ENCODE measurements at places on chromosomes 1 and 21.

DNA sequence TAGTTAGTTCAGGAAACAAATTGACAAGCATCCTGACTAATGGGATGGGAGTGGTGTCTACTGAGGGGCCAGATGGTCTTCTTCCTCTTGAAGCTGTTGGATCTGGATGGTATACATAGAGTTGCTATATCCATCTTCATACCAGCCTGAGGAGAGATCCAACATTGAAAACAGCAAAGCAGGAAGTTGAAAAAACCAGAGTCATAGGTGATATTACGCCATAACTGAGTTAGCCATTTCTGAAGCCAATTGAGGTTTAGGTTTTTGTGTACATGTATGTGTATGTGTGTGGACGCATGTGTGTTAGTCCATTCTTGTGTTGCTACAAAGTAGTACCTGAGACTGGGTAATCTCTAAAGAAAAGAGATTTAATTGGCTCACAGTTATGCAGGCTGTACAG is 2.3 kb upstream of the TSPAN2 start:
- no peak for DNase-seq

DNA sequence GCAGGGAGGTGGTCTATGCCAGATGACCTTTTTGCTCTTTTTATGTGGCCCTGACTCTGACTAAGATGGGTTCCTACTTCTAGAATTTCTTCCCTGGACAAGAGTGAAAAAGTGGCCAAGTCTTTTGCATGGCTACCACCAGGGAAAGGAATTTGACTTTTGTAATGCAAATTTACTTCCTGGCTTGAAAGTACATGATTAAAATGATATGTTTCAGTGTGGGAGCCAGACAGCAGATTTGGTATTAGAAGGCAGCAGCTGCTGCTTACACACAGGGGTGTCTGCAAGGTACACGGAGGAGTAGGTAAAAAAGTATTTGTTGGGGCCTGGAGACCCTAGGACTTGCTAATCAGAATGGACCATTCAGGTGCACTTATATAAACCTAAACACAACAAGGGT is 78.4 kb downstream of the KCND3 start:
- no peak for DNase-seq

DNA sequence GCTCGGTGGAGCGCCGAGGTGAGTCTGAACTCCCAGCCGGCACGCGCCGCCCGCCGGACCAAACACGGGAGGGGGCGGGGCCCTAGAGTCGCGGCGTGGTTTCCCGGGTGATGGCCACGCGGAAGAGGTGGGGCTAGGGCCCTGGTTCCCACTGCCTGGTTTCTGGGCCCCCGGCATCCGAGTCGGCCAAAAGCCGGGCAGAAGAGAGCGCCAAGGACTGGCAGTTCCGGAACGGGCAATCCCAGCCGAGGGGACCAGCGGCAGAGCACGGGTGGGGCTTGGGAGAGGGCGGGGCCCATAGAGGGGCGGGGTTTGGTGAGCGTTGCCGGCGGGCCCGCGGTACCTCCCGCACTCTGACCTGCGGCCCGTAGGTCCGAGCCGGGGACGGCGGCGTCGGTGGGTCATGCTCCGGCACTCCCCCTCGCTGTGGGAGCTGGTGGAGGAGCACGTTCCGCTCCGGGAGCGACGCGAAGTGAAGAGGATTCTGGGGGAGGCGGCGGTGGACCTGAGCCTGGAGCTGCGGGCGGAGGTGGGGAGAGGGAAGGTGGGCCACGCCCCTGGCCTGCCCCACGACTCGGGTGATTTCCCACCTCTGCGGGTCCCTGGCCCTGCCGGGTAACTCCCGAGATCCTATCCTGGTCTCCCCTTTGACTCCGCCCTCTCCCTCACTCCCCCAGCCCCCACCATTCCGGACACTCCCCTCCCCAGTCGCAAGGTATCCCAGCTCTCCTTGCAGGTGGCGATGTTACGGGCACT is at the start of gene CCDC24:
Gene CCDC24, plus strand, starts transcription at position 124 of the 756 bp plus-strand sequence. Its CDS starts 280 bp downstream, at position 404.
- peak; percentile 69 for DNase-seq

- no peak for DNase-seq
Observed at GRCh38 chr1:9317591-9318417, 25.1 kb downstream of the SPSB1 start.

- no peak for DNase-seq
Observed at GRCh38 chr1:206967096-206967849, 3.0 kb downstream of the FCAMR start.

DNA sequence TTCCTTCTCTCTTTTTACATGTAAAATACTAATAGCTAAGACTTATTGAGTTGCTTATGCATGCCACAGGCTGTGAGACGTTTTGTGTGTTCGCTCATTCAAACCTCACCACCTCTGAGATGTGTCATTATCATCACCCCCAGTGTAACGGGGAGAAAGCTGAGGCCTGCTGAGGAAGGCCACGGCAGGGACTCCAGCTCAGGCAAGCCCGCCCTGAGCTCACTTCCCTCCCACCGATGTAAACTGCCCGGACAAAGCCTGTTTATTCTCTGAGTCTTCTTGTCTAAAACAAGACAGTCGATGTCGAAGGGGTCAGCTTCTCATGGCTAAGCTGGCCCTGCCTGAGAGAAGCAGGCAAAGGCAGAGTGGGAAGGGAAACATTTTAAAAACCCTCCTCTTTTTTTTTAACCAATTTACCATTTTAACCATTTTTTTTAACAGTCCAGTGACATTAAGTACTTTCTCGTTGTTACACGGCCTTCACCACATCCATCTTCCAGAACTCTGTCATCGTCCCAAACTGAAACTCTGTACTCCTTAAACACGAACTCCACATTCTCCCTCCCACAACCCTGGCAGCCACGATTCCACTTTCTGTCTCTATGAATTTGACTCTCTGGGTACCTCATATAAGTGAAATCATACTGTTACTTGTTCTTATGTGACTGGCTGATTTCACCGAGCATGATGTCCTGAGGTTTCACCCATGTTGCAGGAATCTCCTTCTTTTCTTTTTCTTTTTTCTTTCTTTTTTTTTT is 204.8 kb upstream of the GALNT2 start:
- no peak for DNase-seq

GRCh38 chr1:188584119-188584518 is 1755.4 kb downstream of the PLA2G4A start:
- DNase-seq: no peak

GRCh38 chr1:193609592-193609991 is 423.2 kb upstream of the B3GALT2 start:
- no peak for DNase-seq

- DNase-seq: no peak
Observed at GRCh38 chr1:42676534-42677087, 5.6 kb upstream of the YBX1 start.

- no peak for DNase-seq
Observed at GRCh38 chr1:214445831-214446614, 105.4 kb downstream of the PTPN14 start.

- DNase-seq: no peak
Observed at GRCh38 chr1:43021547-43022474, 63.1 kb upstream of the SLC2A1 start.

GRCh38 chr21:35833991-35834390 is 226.3 kb downstream of the SETD4 start:
- no peak for DNase-seq

GRCh38 chr1:29364101-29364678 is 127.9 kb downstream of the PTPRU start:
- DNase-seq: no peak

- DNase-seq: peak; percentile 57
Observed at GRCh38 chr1:41728403-41729202, 190.1 kb downstream of the HIVEP3 start.

GRCh38 chr21:36113647-36114428 is 21.0 kb upstream of the CBR3 start:
- DNase-seq: no peak

DNA sequence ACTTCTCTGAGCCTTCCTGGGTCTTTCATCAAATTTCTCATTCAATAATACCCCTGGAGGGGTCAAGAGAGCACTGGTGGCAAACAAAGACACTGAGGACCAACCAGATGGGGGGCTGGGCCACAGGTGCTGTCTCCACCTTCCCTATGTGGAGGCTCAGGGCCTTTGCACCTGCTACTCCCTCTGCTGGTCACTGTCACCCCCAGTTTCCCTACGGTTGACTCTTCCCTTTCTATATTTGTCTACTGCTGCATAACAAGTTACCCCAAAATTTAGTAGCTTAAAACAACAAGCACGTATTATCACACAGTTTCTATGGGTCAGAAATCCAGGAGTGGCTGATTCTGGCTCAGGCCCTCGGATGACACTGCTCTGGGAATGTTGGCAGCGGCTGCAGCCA is 138.8 kb upstream of the RUNX3 start:
- no peak for DNase-seq

- no peak for DNase-seq
Observed at GRCh38 chr1:17188889-17189631, 15.9 kb upstream of the PADI1 start.

DNA sequence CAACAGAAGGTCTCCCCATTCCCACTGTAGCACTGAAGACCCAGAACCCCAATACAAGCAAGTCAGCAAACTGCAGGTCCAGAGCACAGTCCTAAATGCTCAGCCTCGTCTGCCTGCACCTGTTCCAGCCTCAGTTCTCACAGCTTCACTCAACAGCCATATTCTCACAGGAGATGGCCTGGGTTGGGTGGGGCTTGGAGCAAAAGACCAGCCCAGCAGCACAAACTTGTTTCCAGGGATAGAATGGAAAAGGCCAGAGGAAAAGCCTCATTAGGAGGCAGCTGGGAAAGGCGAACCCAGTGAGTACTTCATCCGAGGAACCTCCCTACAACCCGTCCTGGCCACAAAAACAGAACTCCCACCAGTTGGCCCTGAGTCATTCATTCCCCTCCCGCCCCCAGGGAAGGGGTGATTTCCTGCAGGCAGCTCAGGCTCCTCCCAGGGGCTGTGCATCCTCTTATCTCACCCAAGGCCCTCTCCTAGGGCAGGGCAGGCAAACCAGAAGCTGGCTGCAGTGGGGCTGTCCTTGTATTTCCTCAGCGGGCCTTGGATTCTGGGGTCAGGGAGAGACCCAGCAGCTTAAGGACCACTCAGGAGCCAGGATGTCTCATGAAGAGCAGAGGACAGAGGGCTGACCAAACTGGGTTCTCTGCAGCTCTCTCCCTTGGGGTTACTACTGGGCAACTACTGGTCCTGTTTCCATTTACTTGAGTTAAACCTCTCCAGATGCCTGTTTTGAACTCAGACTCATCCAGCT is 7.4 kb upstream of the MPL start:
- DNase-seq: peak; percentile 49

GRCh38 chr1:237258871-237259270 is 216.9 kb downstream of the RYR2 start:
- no peak for DNase-seq

DNA sequence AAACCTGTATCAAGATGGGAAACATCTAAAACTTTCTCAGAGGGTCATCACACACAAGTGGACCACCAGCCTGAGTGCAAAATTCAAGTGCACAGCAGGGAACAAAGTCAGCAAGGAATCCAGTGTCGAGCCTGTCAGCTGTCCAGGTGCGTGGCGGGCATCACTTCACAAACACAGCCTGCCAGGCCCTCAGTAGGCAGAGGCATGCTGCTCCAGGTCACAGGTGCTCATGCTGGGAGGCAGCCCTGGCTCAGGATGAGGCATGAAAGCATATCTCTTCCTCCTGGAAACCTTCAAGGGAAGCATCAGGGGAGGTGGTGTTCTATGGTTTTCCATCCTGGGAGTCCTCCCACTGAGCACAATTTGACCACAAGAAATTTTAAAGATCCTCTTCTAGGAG is 6.3 kb downstream of the CD2 start:
- no peak for DNase-seq

GRCh38 chr1:26094677-26095383 is 16.8 kb upstream of the PDIK1L start:
- no peak for DNase-seq

GRCh38 chr21:42598159-42598735 is 55.2 kb upstream of the PDE9A start:
- no peak for DNase-seq

- no peak for DNase-seq
Observed at GRCh38 chr1:210362526-210362925, 33.8 kb downstream of the HHAT start.

DNA sequence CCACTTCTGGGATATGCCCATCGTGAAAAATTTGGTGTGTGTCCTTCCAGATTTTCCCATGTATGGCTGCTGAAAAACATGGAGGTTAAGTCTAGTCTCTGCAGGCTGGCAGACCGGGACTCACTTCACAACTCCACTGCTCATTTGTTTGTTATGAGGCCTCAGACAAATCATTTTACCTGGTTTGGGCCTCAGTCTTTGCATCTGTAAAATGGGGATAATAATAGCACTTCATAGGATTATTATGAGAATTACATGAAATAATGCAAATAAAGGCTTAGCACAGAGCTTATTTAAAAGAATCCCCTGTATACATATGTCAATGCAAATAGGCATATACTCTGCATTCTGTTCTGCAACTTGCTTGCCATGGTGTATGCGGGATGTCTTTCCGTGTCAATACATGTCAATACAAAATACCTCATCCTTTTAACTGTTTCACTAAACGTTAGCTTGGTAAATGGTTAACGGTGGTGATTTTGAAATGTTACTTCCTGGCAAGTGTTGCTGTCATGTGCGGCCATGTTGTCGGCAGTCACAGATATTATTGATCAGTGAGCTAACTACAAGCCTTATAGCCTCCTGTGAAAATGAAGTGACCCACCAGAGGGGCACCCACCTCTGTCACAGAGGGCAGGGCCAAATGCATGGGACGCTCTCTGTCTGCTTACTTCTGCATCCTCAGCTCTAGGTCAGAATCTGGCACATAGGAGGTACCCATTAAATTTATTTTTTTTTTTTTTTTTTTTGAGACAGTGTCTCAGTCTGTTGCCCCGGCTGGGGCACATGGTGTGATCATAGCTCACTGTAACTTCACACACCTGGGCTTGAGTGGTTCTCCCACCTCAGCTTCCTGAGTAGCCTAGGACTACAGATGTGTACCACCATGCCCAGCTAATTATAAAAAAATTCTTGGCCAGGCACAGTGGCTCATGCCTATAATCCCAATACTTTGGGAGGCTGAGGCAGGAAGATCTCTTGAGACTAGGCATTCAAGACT is 4.3 kb downstream of the LCK start:
- DNase-seq: no peak

GRCh38 chr1:28028873-28029654 is 59.3 kb downstream of the EYA3 start:
- no peak for DNase-seq
